ENCODE measurements at places on chromosomes 4 and X.

DNA sequence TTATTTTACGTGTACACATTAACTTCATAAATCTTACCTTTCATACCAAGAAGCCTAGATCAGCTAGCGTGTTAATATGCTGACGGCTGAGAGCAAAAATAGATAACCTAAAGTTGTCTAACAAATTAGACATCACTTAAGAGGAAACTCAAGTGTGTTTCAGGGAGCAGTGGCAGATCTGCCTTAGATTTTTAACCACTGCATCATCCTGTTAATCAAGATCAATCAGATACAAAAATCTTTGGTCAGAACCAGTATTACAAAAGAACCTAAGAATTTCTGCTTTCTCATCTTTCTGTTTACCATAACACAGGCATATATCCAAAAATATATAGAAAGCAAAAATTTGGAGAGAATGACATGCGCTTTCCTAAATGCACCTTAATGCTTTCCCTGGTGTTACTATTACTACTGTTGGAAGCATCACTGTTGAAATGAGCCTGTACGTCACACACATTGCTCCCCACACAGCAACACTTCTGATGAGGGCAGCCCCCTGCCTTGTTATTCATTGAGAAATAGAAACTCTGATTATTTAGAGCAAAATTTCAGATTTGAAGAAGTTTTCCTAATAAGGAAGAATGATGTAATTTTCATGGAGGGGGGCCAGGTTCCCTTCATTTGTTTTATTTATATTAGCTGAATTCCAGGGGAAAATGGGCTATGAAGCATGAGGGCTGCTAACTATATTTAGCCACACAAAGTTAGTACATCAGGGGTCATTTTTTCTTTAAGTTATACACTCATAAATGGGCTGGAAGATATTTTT, 152.3 kb downstream of the CBR4 start:
- DNase-seq: no peak

GRCh38 chr4:169723207-169723965, 34.4 kb downstream of the HPF1 start:
- no peak for DNase-seq

GRCh38 chr4:26133840-26134239, 187.0 kb upstream of the RBPJ start:
- no peak for DNase-seq

DNA sequence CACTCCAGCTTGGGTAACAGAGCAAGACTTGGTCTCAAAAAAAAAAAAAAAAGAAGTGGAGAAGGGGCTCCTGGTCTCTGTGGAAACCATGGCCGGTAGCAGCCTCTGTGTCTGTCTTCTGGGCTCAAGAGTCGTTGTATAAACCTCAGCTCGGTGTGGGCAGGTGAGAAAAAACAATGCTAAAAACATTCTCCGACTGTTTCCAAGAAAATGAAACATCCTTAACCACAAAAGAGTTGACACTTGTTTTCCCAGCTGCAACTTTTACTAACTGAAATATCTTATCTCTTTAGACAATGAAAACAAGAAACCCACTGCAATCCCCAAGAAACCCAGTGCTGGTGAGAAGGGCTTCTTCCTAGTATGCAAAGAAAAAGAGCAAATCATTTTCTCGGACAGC, 26.2 kb downstream of the CD99 start:
- DNase-seq: no peak
